Neural crest cell (in vitro differentiated cells): ENCODE measurements at places on chromosomes 2 and 18. TPM values are rescaled to one million over a fixed set of nuclear protein-coding genes. Genes with fewer than 3 reads are reported as not detected.

- H3K4me3 ChIP-seq: no peak overlapping the region
- H3K27ac ChIP-seq: no peak overlapping the region
- H3K27me3 ChIP-seq: no peaks in the 10 kb centered on the region
- DNase-seq: no peak
Measured at GRCh38 chr18:10771053-10771709, 245.4 kb downstream of the NAPG start.

- DNase-seq: no peak
- H3K27me3 ChIP-seq: no peaks in the 10 kb centered on the region
- H3K4me3 ChIP-seq: no peak within 1 kb of the TSS
- H3K27ac ChIP-seq: peak within 1 kb of the TSS; percentile 76
Measured at GRCh38 chr2:201357221-201357620, at the start of gene FLACC1. FLACC1 (minus strand) TSS chr2:201357345; CDS start chr2:201351404, 5,941 bp downstream.

Gene AGXT
- not detected in 2 replicates for total RNA-seq

- no peaks in the 10 kb centered on the region for H3K4me1 ChIP-seq
- no peak overlapping the region for H3K27ac ChIP-seq
Measured at GRCh38 chr2:27741673-27742072, 29.8 kb upstream of the MRPL33 start.

Gene CDH19
- total RNA-seq: 14.7 and 16.3 TPM in 2 replicates

- peaks cover 48% of the 10 kb centered on the region for H3K4me1 ChIP-seq
- H3K27me3 ChIP-seq: peaks cover 7% of the 10 kb centered on the region
- H3K36me3 ChIP-seq: peaks cover 5% of the 10 kb centered on the region
- no peak overlapping the region for H3K27ac ChIP-seq
- no peak for DNase-seq
Measured at GRCh38 chr2:233354500-233354924, 218 bp downstream of the DGKD start.

DNA sequence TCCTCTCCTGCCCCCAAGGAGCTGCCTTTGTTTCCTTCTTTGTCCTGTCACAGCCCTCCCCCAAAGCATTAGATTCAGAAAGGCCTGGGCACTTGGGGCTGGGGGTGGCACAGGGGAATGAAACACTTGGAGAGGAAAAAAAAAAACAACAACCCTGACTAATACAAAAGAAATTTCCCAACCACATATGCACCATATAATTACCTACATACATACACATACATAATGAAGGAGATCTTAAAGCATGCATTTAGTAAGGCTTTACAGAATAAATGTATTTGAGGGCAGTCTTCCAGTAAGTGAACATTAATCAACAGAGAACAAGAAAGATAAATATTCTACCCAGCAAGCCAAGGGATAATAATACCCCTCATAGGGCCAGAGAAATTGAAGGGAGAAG, 70.0 kb upstream of the PPP1CB start:
- no peak for DNase-seq
- H3K4me3 ChIP-seq: no peak overlapping the region
- no peaks in the 10 kb centered on the region for H3K36me3 ChIP-seq
- H3K27me3 ChIP-seq: no peaks in the 10 kb centered on the region

Gene ADAM23
- 31.2 and 34.0 TPM in 2 replicates for total RNA-seq

- no peaks in the 10 kb centered on the region for H3K27me3 ChIP-seq
- no peak overlapping the region for H3K4me3 ChIP-seq
- DNase-seq: no peak
Measured at GRCh38 chr2:239548451-239548871, 147.6 kb upstream of the HDAC4 start.

- H3K4me1 ChIP-seq: no peaks in the 10 kb centered on the region
- H3K36me3 ChIP-seq: no peaks in the 10 kb centered on the region
- H3K4me3 ChIP-seq: no peak overlapping the region
- DNase-seq: no peak
- H3K27ac ChIP-seq: no peak overlapping the region
Measured at GRCh38 chr2:72750466-72750865, 75.4 kb downstream of the EXOC6B start.

GRCh38 chr2:69576880-69577279, 66.7 kb downstream of the AAK1 start:
- H3K27ac ChIP-seq: no peak overlapping the region
- peaks cover 28% of the 10 kb centered on the region for H3K4me1 ChIP-seq
- no peak overlapping the region for H3K4me3 ChIP-seq
- H3K27me3 ChIP-seq: no peaks in the 10 kb centered on the region

Gene RMDN2
- total RNA-seq: 2.9 and 4.1 TPM in 2 replicates

GRCh38 chr2:183195998-183196409, 71.8 kb downstream of the NUP35 start:
- no peak overlapping the region for H3K4me3 ChIP-seq
- no peak for DNase-seq
- no peaks in the 10 kb centered on the region for H3K4me1 ChIP-seq
- no peaks in the 10 kb centered on the region for H3K27me3 ChIP-seq
- peaks cover 42% of the 10 kb centered on the region for H3K36me3 ChIP-seq

GRCh38 chr18:39039813-39040212, 1474.2 kb upstream of the CELF4 start:
- H3K27me3 ChIP-seq: no peaks in the 10 kb centered on the region
- H3K27ac ChIP-seq: no peak overlapping the region
- H3K36me3 ChIP-seq: no peaks in the 10 kb centered on the region
- no peaks in the 10 kb centered on the region for H3K4me1 ChIP-seq
- no peak for DNase-seq

- no peak overlapping the region for H3K27ac ChIP-seq
- peaks cover 9% of the 10 kb centered on the region for H3K4me1 ChIP-seq
- no peaks in the 10 kb centered on the region for H3K36me3 ChIP-seq
- H3K4me3 ChIP-seq: no peak overlapping the region
Measured at GRCh38 chr18:58541789-58542425, 87.0 kb downstream of the ALPK2 start.

Gene CHRNG
- not detected in 2 replicates for total RNA-seq
